ENCODE measurements at places on chromosomes 7 and 10.

- DNase-seq = no peak
Measured at GRCh38 chr7:2633538-2634266, 1.9 kb downstream of the TTYH3 start.

DNA sequence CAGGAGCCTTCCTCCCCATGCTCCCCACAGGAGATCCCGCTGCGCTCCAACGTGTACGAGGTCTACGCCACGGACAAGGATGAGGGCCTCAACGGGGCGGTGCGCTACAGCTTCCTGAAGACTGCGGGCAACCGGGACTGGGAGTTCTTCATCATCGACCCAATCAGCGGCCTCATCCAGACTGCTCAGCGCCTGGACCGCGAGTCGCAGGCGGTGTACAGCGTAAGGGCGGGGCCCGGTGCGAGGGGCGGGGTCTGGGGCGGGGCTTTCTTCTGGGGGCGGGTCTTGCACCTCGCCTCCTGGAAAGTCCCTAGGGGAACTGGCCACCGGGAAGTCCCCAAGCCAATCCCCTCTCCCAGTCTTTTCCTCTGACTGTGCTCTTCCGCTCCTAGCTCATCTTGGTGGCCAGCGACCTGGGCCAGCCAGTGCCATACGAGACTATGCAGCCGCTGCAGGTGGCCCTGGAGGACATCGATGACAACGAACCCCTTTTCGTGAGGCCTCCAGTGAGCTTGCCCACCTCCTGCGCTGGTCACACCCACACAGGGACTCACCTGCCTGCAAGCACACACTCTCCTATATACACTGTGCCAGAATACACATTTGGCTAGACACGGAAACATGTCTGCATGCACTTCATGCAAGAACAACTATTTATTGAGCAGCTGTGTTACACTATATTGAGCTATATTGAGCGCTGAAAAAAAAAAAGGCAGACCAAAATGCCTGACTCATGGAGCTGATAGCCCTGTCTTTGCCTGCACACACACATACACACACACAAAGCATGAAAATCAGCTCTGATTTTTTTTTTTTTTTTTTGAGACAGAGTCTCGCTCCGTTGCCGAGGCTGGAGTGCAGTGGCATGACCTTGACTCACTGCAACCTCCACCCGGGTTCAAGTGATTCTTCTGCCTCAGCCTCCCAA, 32.7 kb upstream of the VSIR start:
- no peak for DNase-seq

- no peak for DNase-seq
Measured at GRCh38 chr7:131363719-131364118, 36.0 kb downstream of the MKLN1 start.

DNA sequence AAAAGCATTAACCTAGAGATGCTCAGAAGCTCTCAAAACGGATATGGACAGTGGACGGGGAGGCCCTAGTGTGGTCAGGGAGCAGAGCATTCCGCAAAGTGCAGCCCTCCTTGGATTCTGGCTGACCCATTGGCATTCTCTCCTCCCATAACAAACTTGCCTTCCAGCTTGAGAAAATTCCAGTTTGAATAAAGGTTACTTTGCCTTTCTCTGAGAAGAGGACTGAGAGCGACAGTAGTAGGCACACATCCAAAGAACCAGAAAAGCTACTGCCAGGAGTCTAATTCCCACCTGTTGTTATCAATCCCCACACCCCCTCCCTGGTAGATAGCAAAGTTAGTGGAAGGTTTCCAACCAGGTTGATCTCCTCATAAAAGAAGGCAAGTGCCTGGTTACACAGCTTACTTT, 84.7 kb upstream of the TRIL start:
- no peak for DNase-seq

- DNase-seq = peak; percentile 24
Measured at GRCh38 chr7:130758429-130759056, 24.5 kb upstream of the KLF14 start.

DNA sequence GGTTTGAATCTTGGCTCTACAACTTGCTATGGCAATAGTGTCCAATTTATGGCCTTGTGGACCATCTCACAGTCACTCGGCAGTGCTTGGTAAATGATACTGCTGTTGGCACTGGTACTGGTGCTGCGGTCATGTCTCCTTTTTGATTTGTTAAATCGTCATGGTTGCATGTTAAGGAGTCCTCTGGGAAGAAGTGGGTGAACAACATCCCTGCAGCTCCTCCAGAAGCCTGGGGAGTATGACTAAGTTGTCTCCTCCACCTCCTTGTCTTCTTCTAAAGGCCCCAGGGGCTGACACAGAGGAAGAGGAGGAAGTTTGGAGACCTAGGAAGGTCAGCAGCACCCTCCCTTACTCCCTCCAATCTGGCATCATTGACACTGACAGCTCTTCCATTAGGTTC, 8.5 kb downstream of the ITPRIP start:
- no peak for DNase-seq

DNA sequence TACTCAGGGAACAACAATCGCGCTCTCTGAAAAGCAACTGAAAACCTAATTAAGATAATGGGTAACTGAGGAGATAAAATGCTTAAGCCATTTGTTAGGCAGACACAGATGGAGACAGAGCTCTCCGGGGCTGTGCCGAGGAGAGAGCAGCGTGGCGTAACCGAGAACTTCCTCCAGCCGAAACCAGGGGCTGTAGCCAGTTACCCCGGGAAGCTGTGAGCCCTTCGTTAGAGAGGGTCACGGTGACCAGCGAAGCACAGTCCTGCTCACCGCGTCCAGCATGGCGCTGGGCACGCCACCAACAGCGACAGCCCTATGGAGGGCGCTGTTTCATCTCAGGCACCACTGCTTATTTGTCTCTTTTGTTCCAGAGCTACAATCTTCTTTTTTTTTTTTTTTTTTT, 16.1 kb downstream of the PAPOLB start:
- DNase-seq = no peak

GRCh38 chr10:48731141-48731540, 46.5 kb downstream of the WDFY4 start:
- no peak for DNase-seq

DNA sequence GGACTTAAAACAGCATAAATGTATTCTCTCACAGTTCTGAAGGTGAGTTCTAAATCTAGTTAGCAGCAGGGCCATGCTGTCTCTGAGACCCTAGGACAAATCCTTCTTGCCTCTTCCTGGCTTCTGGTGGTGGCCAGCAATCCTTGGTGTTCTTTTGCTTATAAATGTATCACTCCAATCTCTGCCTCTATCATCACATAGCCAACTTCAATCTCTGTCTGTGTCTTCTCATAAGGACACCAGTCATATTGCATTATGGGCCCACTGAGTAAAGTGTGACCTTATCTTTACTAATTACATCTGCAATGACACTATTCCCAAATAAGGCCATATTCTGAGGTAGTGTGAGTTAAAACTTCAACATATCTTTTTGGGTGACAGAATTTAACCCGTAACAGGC, 778.9 kb downstream of the KCNMA1 start:
- DNase-seq = no peak

DNA sequence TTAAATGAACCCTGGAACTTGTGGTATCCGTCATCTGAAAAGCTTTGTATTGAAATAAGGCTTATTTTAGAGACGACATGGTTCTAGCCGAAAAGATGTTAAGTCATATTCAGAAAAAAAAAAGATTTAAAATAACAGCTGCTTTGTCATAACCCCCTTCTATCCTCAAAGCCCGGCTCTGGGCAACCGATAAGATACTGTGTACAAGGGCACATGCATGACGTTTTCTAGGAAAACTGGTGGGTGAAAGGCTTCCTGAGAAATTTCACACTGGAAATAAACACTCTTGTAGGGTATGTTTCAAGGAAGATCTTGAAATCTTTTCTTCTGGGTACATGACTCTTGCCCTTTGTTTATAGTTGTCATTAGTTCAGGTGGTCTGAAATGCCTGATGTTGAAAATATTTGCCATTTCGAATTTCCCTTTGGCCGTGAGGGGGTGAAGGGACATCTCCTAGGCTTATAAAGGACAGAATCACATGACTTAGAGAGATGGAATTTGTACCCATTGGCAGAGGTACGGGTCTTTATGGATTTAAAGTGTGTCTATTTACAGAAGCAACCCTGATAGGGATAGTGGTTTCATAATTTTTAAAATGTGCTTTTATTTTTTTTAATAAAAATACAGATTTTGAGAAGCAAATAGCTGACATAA, 232.5 kb downstream of the PTEN start:
- DNase-seq = no peak

GRCh38 chr7:51243631-51244030, 73.0 kb downstream of the COBL start:
- no peak for DNase-seq

Measured in memory B cell (primary cell).